ENCODE measurements at places on chromosomes 11 and 22.

GRCh38 chr11:32597921-32598320 is 14.3 kb downstream of the EIF3M start:
- no peak for DNase-seq

GRCh38 chr11:111573821-111574249 is 28.4 kb upstream of the SIK2 start:
- DNase-seq, result no peak

DNA sequence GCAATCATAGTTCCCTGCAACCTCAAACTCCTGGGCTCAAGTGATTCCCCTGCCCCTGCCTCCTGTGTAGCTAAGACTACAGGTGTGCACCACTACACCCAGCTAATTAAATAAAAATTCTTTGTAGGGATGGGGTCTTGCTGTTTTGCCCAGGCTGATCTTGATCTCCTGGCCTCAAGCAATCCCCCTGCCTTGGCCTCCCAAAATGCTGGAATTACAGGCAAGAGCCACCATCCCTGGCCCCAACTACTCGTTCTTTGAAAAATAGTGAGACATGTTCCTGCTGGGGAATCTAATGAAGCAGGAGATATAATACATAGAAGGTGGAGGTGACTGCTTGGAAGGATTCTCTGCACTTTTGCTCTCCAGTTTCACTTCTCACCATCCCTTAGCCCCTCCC is 40.1 kb upstream of the RFPL3 start:
- DNase-seq, result no peak

DNA sequence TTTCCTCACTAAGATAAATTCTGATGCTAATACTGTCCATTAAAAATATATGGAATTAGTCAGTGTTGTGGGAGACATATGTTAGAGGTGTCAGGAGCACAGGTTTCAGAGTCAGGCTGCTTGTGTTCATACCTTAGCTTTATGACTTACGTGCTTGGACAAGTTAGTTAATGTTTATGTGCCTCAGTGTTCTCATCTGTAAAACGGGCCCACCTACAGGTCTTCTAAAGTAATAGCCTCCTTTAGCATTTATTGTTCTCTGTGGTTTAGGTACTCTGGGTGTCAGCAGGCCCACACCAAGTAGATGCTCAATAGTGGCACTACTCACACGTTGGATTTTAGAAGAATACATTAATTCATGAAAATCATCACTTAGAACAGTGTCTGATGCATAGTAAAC is 308.7 kb upstream of the ZC3H12C start:
- no peak for DNase-seq

GRCh38 chr11:61574611-61575010 is 6.3 kb downstream of the SYT7 start:
- DNase-seq, result no peak

DNA sequence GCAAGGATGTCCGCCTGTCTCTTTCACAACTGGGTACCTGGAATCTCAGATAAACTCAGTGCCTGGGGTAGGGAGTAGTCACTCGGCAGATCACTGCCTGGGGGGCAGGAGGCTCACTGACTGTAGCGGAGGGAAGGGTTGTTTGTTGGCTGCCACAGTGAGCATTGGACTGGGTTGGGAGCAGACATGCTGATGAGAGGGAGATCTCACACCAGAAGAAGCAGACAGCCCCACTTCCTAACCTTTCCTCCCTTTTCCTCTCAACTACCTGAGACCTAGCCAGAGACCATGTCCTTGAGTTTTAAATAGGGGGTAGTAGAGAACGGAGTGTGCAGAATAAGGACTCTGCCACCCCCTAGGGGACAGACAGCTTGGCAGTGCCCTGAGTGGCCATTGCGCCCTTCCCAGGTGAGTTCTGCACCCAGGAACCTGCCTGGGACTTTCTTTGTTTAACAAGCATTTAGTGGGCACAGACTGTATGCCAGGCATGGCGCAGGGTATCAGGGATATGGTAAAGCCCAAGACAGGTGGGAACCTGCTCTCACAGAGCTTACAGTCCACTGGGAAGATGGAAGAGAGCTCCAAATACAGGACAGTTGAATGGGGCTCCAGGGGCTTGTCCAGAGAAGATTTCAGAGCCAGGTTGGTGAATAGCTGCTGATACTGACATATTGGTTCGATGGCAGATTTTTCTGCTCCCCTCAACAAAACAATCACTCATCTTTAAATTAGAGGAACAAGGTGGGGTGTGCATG is 115.7 kb upstream of the NNMT start:
- DNase-seq, result peak; percentile 27

GRCh38 chr22:37269936-37270678 is 12.2 kb upstream of the CYTH4 start:
- no peak for DNase-seq

DNA sequence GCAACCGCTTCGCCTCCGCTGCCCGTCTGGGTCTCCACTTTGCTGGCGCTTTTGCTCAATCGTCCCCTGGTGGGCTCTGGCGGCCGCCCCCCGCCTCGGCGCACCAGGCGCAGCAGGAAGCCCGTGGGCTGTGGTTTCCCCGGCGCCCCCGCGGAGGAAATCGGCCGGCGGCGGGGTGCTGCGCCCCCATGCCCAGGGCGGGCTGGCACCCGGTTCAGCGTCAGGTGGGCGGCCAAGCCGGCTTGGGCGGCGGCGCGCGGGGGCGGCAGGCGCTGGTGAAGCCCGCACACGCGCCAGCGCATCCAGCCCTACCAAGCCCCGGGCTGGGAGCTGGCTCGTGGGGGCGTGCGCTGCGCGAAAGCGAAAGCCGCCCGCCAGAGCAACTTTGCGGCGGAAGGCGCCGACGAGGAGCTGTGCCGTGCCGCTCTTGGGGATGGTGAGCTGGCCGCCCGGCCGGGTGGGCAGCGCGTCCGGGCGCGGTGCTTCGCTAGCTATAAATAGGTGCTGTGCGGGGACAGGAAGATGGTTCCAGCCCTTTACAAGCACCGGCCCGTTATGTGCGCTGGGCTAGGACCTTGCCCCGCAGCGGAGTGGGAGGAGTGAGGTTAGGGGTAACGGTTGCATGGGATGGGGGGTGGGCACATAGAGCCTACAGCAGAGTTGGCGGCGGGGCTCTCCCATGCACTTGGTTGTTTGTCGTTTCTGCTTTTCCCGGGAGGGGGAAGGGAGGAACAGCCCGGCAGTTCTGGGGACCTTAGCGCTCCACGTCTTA is 25.0 kb upstream of the SUSD2 start:
- DNase-seq, result peak; percentile 56

GRCh38 chr11:46594374-46594700 is 514 bp upstream of the AMBRA1 start:
- DNase-seq, result no peak

- peak; percentile 14 for DNase-seq
These were observed 49.2 kb downstream of the GRAMD1B start for GRCh38 chr11:123479048-123479837.

- no peak for DNase-seq
These were observed 76.5 kb upstream of the ARFGAP3 start for GRCh38 chr22:42933485-42934091.

GRCh38 chr11:57667736-57668433 is at the start of gene ZDHHC5:
TSS of gene ZDHHC5 (plus strand) at chr11:57668114. CDS start at chr11:57673091, 4,977 bp downstream.
- peak; percentile 100 for DNase-seq

DNA sequence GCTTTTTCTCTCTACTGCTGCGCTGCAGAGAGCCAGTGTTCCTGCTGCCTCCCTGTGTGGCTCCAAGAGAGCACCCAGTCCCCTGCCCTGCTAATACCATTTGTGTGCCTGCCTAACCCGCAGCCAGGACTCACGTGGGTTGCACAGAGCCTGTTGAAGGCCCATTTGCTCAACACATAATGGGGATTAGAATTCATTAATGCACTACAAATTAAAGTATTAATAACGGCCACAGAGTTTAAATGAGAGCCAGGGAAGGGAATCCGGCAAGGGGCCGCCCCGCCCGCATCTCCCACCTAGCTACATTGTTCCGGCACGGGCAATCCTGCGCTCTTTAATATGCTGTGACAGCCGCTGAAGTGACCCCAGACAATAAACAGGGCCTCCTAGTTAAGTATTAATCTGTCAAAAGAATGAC is 211.3 kb downstream of the NXPE2 start:
- no peak for DNase-seq

DNA sequence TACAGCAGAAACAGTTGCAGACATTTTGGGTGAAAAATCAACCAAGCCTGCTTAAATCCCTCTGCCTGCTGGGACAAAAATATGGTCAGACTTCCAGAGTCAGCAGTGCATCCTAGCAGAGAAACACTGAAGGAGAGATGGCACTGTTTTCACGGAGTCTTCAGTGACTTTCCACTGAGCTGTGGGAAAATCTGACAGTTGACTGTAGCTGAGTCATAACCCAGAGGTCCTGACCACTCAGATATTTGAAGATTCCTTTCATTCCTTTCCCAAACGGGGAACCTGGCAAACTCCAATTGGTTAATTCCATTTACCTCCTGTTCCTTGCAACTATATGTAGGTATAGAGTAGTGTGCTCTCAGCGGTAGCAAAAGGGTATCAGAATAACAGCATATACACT is 20.9 kb upstream of the UPB1 start:
- no peak for DNase-seq

DNA sequence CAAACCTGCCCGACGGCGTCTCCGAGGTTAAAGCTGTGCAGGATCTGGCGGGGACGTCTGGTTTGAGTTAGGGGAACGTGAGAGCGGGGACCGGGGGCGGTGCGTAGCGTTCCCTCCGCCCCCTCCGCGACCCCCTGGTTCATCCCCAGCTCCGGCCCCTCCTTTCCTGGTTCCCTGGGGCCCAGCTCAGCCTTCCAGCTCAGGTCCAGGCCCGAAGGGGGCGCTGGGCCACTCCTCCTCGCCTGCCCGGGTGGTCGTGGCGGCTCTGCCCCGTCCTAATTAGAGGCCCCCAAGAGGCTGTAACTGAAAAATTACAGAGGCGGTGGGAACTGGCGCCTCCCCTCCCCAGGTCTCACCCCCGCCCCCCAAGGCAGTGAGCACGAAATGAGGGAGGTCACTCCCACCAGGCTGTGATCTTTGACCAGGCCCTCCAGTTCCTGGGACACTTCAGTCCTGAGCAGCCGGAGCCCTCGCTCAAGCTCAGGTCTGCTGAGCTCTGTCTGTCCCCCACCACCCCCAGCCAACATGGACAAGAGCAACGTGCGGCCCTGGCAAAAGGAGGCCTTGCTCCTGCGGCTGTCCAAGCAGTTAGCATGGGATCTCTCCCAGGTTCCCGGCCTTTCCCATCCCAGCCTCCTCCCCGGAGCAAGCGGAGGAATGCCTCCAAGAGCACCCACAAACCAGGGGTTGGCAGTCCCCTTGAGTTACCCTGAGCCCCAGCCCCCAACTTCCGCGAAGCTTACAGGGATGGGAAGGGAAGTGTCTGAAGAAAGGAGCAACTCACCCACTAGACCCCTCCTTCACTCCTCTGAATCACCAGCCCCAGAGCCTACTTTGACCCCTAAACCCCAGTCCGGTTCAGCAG is 3.3 kb downstream of the CD248 start:
- DNase-seq, result no peak

- DNase-seq, result no peak
These were observed 1.4 kb downstream of the CDKN1C start for GRCh38 chr11:2883979-2884815.

DNA sequence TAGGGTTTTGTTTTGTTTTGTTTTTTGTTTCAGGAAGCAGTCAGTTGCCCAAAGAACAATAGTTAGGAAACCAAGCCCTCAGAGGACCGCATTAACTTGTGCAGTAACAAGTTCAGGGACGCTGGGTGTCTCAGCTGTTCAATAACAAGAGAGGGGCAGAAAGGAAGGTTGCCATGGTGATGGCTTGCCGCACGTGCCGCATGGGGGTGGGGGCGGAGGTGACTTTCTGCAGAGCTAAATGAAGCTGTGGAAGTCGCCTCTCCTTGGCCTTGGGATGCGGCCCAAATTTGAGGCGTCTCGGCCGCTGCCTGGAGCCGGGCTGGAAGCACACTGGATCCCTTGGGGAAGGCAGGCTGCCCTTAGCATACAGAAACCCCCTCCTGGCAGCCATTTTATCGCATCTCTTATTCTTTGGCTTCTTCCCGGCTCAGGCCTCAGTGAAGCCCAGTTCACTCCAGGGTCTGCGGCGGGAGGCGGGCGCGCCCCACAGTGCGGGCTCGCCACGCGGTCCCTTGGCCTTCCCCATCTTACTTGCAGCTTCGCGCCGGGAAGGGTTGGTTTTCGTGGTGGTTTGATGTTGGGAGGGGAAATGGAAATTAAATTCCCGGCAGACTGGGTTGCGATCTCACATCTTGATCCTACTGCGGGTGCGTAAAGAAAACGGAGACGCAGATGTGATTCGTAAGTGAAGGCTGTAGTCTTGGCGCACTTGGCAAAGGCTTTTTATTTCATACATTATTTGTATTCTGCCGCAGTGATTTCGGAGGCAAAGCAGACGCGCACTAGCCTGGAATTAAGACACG is 94.3 kb downstream of the SLC17A6 start:
- DNase-seq, result no peak

DNA sequence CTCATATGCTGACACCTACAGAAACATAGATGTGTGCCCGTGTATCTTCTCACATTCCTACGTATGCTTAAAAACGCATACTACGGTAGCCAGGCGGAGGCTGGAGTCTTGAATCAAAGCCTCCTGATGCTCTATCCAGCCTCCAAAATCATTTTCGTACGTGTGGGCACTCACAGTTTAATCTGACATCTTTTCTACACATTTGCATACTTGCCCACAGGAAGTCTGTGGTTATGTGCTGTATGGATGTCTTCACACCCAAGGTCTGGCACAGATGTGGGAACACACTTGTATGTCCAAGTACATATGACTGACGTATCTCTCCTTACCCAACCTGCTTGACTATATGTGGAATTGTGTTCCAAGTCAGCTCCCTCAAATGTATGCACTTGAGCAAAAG is 561.8 kb upstream of the CADM1 start:
- no peak for DNase-seq

DNA sequence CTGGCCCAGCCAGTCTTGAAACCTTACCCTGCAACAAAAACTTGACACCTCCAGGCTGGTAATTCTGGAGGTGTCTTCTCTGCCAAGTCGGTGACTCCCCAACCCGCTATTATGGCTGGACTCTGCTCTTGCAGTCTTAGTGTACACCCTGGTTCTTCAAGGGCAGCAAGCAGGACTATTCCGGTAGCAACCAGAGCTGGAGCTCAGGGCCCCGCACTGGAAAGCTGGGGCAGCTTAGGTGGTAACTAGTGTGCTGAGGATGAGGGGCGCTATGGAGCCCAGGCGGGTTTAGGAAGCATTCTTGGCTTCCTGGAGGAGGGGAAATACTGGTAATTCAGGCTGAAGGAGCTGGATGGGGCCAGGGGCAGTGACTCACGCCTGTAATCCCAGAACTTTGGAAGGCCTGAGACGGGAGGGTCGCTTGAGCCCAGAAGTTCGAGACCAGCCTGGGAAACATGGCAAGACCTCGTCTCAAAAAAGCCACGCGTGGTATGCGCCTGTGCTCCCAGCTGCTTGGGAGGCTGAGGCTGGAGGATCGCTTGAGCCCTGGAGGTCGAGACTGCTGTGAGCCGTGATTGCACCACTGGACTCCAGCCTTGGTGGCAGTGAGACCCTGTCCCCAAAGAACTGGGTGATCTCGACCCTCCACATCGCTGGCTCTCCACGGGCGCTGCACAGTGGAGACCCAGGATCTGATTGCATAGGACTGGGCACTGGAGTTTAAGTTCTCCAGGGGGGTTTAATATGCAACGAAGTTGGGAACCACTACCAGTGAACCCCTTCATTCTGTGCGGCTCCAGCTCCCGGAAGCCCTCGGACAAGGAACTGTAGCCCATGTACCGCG is 10.6 kb upstream of the AIFM3 start:
- no peak for DNase-seq

GRCh38 chr11:17641792-17642350 is 77.5 kb upstream of the MYOD1 start:
- DNase-seq, result no peak

Measured in CD4-positive, alpha-beta T cell treated with Interleukin-1 beta for 1 hour (primary cell).